ENCODE measurements at places on chromosomes 13 and 19. TPM values are rescaled to one million over a fixed set of nuclear protein-coding genes. Genes with fewer than 3 reads are reported as not detected.

LGALS7B gene
- not detected for total RNA-seq

BRCA2 gene
- total RNA-seq = 11.3 TPM

PROZ gene
- total RNA-seq = not detected

CEACAM20 gene
- total RNA-seq = not detected

GRCh38 chr19:39833464-39834286 lies at the start of gene DYRK1B:
Gene DYRK1B, minus strand, starts transcription at chr19:39834162. Its CDS starts 2,295 bp downstream, at chr19:39831867.
- peak; percentile 95 for DNase-seq
- H3K27ac ChIP-seq = peak within 1 kb of the TSS; percentile 94
- peak within 1 kb of the TSS; percentile 86 for H3K4me3 ChIP-seq
- H3K27me3 ChIP-seq = no peaks in the 10 kb centered on the region
- H3K36me3 ChIP-seq = peaks cover 29% of the 10 kb centered on the region
